AML-193 (cell line): ENCODE measurements at places on chromosomes 6 and 20.

GRCh38 chr6:162625846-162626540 lies 101.6 kb downstream of the PRKN start:
- DNase-seq: no peak

- DNase-seq: no peak
Measured at GRCh38 chr6:33787346-33787953, 1.5 kb downstream of the LEMD2 start.

GRCh38 chr6:135323202-135323668 lies 142.1 kb downstream of the MYB start:
- peak; percentile 43 for DNase-seq

- DNase-seq: peak; percentile 95
Measured at GRCh38 chr6:37177077-37177934, 7.4 kb downstream of the PIM1 start.

GRCh38 chr20:25076731-25077609 lies 5.0 kb downstream of the VSX1 start:
- peak; percentile 60 for DNase-seq

DNA sequence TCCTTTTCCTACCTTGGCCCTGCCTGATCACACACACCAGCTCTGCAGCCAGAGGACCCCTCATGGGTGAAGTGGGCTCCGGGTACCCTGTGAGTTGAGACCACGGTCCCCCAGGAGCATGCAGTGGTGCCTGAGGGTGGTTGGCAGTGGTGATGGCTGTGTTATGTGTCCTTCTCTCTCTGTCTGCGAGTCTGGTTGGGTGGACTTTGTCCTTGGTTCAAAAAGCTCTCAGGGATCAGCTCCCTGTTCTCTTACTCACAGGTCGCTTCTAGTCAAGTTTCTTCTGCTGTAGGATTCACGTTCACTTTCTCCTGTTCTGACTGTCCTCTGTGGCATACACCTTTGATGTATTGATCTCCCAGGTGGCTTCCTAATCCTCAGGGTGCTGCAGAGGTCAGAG lies 84.6 kb downstream of the TXNDC5 start:
- no peak for DNase-seq

DNA sequence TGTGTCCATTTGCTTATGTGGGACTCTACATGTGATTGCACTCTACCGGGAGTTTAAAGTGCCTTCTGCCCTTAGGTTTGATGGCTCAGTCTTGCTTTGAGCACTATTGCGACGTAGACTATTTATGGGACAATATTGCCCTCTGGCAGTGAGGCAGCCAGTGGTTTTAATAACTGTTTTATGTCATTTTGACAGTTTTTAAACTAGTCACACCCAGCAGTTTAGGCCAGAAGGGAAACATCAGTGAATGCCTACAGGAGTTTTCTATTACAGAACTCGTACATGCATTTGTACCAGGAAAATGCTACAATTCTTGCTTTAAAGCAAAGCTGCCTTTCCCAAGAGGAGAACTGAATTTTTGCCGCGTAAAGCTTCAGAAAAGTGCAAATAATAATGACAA lies 813.7 kb downstream of the KIF16B start:
- no peak for DNase-seq

DNA sequence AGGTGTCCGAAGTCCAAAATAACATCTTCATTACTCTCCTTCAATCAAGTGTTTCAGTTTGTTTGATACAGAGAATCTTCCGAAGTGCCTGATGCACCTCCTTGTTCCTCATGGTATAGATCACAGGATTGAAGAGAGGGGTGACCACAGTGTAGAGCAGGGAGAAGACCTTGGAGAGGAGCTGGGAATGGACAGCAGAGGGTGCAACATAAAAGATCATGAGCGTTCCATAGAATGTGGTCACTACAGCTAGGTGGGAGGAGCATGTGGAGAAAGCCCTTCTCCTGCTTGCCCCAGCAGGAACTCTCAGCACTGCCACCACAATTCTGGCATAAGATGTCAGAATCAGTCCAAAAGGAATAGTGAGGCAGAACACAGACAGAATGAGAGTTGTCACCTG lies 11.9 kb downstream of the OR12D1 start:
- DNase-seq: no peak

DNA sequence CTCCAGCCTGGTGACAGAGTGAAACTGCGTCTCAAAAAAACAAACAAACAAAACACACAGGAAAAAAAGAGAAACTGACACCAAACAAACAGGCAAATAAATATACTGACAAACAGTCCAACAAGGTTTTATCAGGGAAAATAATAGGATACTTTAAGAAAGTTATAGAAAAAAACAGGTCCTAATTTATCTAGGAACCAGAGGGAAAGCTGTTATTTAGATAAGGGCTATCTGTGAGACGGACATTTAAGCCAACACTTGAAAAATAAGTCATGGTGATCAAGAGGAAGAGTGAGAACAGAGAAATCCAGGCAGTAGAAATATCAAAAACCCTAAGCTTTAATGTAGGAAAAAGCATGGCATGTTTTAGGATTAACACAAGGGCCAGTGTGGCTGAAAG lies 68.9 kb downstream of the FAM217A start:
- DNase-seq: no peak

- DNase-seq: peak; percentile 28
Measured at GRCh38 chr6:43883847-43884651, 114.0 kb downstream of the VEGFA start.

- no peak for DNase-seq
Measured at GRCh38 chr20:34629342-34629741, 47.5 kb downstream of the PIGU start.

DNA sequence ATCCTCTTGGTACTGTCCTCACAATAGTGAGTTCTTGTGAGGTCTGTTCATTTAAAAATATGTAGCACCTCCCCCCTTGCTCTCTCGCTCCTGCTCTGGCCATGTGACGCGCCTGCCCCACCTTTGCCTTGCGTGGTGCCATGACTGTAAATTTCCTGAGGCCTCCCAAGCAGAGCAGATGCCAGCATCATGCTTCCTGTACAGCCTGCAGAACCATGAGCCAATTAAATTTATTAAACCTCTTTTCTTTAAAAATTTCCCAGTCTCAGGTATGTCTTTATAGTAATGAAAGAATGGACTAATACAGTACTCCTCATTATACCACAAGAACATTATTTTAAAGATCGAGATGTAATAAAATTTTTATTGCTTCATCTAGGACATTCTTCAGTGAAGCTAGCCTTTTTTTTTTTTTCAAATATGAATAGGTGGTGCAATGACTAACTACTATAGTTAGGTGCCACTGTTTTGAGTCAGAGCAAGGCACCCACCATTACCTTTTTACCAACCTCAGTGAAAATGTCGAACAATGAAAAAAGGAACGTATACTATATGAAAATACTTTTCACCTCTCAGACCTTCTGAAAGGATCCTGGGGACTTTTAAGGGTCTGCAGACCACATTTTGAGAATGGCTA lies 191.1 kb upstream of the SGK1 start:
- no peak for DNase-seq

GRCh38 chr6:79657238-79657637 lies 26.1 kb downstream of the SH3BGRL2 start:
- DNase-seq: no peak

DNA sequence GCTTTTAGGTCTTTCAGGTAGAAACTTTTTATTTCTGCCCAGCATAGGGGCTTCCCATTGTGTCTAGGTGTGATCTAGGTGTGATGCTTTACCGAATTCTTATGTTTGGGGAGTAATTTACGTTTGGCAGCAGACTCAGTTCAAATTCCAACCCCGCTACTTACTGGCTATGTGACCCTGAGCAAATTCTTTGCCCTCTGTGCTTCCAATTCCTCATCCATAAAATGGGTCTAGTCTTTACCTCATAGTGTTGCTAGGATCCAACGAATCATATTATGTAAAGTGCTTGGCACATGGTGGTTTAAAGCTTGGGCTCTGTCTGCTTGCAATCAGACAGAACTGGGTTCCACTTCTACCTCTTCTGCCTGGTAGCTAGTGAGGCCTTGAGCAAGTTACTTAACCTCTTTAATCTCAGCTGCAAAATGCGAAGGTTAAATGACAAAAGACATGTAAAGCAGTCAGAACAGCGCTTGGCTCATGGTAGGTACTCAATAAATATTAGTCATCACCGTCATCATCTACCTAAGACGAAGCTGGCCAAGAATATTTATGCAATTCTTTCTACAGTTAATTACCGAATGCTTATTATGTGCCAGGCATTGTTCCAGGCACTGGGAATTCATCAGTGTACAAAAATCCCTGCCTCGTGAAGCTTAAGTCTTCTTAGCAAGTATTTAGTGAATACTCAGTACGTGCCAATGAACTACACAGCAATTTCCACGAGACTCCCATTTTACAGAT lies 1.0 kb downstream of the NSFL1C start:
- no peak for DNase-seq

GRCh38 chr6:94144807-94145206 lies 725.4 kb upstream of the EPHA7 start:
- no peak for DNase-seq

DNA sequence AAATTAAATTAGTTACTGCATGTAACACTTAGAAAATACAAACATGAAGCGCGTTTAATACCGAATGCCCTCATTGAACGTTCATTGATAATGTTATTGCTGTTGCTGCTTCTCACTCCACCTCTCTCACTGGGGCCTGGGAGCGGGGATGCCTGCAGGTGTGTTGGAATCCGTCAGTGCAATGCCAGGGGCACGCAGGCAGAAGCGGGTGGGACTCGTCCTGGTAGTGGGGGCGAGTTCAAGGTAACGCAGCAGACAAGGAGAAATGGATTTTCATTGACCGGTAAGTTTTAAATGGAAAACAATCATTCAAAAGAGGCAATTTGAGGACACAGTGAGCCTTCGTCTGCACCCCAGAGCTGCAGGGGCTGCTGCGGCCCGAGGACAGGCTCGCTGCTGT lies 71.2 kb upstream of the AFDN start:
- no peak for DNase-seq

GRCh38 chr20:17439616-17440296 lies 91.4 kb downstream of the BFSP1 start:
- no peak for DNase-seq

- no peak for DNase-seq
Measured at GRCh38 chr20:33647603-33648395, 14.3 kb upstream of the C20orf144 start.

- DNase-seq: no peak
Measured at GRCh38 chr6:37615564-37616340, 81.9 kb downstream of the MDGA1 start.

- DNase-seq: no peak
Measured at GRCh38 chr6:35343835-35344550, 1.6 kb downstream of the PPARD start.

DNA sequence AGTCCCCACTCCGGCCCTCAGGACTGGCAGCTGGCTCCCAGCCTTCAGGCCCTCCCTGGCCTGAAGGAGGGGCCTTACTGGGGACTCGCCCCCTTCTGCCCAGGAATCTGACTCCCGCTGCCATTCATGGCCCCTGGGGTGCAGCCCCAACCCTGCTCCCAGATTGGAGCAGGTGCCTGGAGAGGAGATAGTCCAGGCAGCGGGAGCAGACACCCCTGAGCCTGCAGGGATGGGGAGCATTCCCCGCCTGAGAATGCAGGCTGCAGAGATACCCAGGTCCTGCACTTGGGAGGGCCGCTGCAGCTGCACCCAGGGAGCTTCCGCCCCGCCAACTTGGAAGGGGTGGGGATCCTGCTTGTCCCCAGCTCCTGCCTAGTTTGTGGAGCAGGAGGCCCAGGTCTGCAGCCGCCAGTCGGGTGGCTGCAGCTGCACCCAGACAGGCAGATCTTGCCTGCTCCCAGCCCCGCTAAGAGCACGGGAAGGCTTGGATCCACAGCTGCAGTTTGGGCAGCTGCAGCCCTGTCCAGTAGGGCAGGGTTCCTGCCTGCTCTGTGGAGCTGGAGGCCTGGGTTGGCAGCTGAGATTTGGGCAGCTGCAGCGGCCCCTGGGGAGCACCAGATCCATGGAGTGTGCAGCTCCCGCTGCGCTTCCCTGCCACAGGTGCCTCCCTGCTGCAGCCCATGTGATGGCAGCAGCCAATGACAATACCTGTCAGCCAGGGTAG lies 5.2 kb downstream of the GTSF1L start:
- no peak for DNase-seq

DNA sequence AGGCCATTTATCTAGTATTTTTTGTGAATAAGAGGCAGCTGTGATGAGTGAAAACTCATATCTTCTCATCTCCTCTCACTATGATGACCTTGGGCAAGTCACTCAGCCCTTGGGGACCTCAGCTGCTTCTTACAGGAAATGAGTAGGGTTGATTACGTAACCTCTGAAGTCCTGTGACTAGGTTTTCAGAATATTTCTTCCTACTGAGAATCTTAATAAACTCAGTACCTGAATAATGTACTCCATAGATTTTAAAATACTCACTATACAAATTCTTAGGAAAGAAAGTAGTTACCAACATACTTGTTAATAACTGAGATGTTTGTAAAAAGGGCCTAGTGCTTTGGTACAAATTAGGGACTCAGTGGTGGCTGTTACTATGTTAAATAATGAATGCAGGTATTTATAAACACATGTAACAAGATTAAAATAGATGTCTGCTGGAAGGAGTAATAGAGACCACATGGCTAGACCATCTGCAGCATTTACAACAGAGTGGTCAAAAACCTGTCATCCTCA lies 60.9 kb downstream of the RPRD1B start:
- DNase-seq: peak; percentile 92

DNA sequence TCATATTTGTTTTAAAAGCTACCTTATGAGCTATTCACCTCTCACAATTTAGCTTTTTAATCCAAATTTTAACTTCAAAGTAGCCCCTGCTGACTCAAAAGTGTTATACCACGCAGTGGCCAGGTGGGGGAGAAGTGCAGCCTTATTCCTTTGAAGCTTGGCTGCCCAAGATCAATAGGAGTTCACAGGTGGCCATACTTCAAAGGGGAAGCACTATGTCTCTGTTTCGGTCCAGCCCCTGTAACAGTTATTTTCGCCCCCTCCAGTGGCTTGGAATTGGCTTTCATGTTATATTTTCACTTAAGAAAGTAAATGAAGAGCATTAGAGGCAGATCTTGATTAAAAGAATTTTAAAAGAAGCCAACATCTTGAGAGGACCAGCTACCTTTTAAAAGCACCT lies 608.4 kb downstream of the EPHA7 start:
- DNase-seq: peak; percentile 46

DNA sequence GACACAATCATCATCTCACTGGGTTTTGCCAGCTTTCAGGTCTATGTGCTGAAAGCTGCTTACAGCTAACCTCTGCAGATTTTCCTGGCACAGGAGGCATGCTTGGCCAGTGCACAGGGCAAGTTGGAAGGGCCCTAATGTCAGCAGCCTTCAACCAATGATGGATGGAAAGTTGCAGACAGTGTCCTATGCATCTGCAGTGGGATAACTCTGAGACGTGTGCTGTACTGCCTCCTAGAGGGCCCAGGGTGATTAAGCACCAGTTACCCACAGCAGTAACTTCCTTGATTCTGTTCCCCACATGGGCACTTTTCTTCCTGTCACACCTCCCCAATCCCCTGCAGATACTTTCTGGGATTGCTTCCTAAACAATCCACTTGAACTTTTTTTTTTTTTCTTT lies 38.6 kb downstream of the OVOL2 start:
- DNase-seq: peak; percentile 40

- DNase-seq: no peak
Measured at GRCh38 chr6:52360601-52361413, 1.1 kb upstream of the PAQR8 start.
